ENCODE measurements at places on chromosomes 3 and 15. TPM values are rescaled to one million over a fixed set of nuclear protein-coding genes. Genes with fewer than 3 reads are reported as not detected.

The CISH gene
- total RNA-seq, result 0.73 TPM

- no peak for DNase-seq
Observed at GRCh38 chr15:61841466-61841865, 218.8 kb downstream of the VPS13C start.

- no peak for DNase-seq
Observed at GRCh38 chr3:5301651-5302297, 114.3 kb downstream of the EDEM1 start.

GRCh38 chr3:12766541-12766940, 7.5 kb upstream of the TMEM40 start:
- DNase-seq, result no peak

GRCh38 chr15:89419370-89419984, 76.9 kb downstream of the RHCG start:
- peak; percentile 53 for DNase-seq

DNA sequence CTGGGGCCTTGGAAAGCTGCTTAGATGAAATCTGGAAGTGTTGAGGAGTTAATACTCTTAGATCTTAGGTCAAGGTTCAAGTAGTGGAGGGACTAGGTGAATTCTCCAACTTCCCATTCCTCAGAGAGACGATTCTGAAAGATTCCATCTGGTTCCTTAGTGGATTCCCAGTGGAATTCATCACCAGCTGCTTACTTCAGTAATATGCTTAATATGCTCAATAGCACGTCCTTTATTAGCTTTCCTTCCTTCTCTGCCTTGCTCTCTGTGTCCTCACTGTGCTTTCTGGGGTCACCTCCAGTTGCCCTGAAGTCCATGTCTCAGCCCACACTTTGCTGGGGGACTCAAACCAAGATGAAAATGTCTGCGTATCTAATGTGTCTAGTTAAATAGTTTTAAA, 31.0 kb downstream of the CEP63 start:
- DNase-seq, result no peak

DNA sequence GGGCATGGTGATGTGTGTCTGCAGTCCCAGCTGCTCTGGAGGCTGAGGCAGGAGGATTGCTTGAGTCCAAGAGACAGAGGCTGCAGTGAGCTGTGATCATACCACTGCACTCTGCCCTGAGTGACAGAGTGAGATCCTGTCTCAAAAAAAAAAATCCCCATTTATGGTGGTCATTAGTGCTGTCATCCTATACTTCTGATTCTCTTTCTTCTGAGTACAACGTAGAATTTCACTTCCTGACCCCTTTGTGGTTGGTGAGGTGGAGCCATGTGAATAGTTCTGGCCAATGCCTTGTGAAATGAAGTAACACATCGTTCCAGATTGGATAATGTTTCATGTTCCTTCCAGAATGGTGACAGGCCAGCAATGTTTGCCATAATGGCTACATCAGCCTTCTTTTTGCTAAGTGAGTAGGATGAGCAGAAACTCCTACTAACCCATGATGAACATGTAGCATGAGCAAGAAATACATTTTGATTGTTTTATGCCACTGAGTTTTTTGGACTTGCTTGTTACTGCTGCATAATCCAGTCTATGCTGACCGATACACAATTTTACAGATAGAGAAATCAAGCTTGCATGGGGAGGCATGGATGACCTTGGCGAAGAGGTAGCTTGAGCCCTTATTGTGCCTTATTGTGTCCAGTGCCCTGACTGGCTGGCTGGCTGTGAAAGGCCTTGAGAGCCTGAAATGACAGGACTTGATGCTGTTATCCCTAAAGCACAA, 30.9 kb upstream of the TLE3 start:
- DNase-seq, result no peak

DNA sequence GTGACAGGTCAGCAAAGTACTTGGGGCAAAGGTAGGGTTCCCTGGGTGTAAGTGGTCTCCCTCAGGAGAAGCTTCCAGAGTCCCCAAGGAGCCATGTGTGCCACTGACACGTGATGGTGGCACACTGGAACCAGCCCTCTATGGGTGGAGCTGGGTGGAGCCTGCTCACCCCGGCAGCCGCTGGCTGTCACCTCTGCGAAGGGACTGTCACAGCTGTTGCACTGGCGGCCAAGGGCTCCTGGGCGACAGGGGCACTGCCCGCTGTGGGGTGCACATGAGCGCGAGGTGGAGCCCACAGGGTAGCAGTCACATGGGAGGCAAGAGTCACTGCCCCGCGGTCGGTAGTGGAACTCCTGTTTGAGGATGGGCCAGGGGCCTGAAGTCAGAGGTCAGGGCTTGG, 12.0 kb downstream of the CELSR3 start:
- DNase-seq, result peak; percentile 13

DNA sequence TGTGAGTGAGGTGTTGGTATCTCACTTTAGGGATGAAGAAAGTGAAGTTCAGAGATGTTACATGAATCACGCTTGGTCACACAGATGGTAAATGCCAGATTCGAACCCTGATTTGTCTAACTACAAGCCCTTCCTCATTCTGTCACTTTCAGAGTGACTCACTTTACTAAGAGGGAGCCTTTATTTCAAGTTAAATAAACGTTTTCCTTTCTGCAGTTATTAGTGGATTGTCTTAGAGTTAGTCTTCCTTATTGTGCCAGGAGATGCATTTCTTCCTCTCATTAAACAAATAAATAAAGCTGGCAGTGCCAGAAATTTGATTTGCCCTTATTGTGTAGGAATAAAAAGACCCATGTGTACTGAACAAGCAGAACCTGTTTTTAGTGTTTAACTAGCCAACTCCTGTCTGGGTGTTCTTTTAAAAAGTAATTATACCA, 162.5 kb downstream of the AKAP13 start:
- DNase-seq, result peak; percentile 82

DNA sequence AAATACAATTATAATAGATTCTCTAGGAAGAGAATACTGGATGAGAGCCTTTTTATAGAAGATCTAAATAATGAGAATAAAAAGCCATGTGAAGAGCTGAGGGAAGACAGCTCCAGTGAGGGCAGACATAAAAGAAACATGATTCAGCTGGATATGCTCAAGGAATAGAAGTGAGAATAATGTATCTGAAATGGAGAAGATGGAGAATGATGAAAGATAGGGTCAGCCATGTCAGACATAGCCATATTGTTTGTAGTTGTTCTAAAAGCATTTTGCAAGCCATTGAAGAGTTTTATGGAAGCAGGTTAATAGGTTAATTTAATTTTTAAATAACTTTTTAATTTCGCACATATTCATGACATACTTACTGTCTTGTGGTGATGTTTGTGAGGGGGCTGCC, 713.5 kb upstream of the ARPP21 start:
- DNase-seq, result no peak

The BTLA gene
- total RNA-seq, result not detected

DNA sequence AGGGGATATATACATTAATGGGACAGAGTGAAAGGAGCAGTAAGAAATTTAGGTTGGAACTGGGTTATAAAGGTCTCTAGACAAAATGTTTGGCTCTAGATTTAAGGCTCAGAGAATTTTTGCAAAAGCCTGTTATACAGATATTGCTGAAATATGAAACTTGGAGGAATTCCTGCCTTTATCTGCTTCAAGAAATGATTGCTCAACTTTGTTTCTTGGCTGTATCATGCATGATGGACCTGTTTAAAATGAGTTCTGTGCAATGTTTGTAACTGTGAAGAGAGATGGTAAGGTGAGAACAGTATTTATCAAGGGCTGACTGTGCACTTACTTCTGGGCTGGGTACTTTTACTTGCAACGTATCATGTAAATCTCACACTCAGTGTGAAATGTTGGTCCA, 3.3 kb downstream of the CRYBG3 start:
- no peak for DNase-seq

DNA sequence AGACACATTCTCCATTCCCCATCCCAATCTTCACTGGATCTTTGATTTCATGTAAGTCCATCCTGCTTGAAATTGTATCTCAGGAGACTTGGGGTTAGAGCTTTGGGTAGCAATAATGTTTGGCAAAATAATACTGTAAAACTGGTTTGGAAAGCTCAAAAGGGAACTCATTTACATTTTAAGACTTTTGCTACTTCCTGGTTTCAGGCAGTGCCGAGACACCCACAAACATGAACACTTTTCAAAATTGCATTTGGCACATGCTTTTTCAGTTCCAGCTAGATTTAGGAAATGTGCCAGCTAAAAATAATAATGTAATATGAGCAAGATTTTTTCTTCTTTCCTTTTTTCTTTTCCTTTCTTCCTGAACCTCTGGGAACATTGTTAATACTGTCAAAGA, 145.7 kb upstream of the CBLB start:
- DNase-seq, result no peak

The DNAH12 gene
- 0.05 TPM for total RNA-seq

DNA sequence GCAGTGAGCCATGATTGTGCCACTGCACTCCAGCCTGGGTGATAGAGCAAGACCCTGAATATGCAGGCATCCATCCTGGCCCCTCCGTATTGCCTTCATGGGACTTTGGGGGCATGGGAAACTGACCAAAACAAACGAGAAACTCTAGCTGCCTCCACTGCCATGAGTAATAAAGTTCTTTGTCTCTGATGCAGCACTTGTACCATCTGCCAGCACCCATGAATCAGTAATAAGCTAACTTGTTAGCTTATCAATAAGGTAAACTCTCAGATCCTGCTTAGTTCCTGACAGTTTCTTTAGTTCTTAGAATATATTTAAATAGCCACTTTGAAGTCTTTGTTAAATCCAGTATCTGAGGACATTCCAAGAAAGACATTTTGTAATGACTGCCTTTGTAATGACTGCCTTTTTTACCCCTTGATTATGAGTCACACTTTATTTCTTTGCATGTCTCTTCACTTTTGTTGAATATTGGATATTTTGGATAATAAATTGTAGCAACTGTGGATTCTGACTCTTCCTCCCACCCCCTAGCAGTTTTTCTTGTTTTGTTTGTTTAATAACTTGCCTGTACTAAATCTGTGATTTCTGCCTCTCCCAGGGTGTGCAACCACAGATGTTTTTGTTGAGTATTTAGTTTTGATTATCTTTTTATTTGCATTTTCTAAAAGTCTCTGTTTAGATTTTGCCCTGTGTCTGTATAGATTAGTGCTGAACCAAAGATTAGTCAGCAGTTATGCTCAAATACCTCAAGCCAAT, 136.9 kb downstream of the HCN4 start:
- no peak for DNase-seq

The GUCA1C gene
- total RNA-seq, result not detected

GRCh38 chr15:59304034-59304795, 68.5 kb downstream of the MYO1E start:
- DNase-seq, result no peak

GRCh38 chr3:194661946-194662345, 10.0 kb downstream of the LSG1 start:
- no peak for DNase-seq

GRCh38 chr3:78496501-78496900, 1271.3 kb downstream of the ROBO1 start:
- DNase-seq, result no peak

All from HT-29 (cell line).